ENCODE measurements at places on chromosomes 11 and 22.

GRCh38 chr11:65887723-65888162, 528 bp downstream of the FIBP start:
- no peak for DNase-seq

DNA sequence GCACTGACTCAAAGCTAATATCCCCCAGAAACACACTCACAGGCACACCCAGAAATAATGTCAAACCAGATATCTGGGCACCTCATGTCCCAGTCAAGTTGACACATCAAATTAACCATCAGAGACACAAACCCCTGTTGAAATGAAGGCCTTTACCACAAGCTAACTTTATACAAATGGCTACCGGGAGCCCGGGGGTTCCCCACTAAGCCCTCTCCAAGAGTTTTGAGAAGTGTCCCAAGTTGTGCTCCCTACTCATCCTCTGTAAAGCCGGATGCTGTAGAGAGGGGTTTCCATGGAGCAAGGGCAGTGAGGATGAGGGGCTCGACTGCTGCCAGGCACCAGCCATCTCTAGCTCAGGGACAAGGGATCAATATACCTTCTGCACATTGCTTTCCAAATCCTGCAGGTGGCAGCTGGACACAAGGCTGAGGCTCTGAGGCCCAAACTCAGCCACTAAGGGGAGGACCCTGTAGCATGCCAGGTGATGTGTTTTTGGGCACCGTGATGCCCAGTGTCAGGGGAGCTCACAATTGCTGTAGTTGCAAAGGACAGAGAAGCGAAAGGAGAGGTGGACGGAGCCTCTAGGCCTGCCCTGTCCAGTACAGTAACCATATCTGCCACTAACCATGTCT, 145.7 kb downstream of the TTC17 start:
- DNase-seq: no peak

DNA sequence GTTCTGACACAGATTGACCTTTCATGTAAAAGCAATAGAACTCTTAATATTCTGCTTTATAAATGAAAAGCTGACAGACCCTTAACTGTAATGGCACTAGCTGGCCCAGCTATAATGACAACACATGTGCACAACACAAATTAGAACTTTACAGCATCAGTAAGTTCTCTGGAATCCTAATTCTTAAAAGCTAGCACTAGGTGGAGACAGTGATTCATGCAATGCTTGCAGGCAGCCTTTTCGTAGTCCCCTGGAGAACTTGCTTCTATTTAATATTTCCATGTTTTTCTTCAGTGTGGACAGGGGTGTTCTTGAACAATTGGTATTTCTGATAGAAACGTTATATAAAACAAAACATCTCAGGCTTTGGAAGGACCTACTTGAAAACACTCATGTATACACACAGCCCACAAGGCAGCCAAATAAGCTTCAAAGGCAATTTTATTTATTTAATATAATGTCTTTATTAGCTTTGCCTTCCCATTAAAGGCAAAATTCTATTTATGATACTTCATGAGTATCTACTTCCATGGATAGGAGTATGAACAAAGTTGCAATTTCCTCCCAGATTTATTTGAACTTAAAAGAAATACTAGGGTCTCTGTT, 374.3 kb upstream of the MPPED2 start:
- DNase-seq: no peak

DNA sequence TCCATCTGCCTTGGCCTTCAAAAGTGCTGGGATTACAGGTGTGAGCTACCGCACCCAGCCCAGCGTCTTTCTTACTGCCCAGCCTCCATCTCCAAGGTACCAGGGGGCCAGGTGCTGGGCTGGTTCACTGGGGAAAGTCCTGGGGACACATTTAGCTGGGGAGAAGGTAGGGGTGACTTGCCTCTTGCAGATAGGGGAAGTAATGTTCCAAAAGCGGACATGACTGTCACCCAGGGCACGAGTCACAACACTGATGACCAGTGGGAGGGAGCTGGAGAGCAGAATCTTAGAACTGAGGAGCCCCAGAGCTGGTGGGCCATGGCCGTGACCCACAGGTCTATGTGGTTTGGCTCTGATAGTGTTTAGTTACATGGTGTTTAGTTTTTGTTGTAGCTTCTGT, 2.4 kb upstream of the SLC15A3 start:
- no peak for DNase-seq

- no peak for DNase-seq
These were observed 911 bp downstream of the PANX2 start for GRCh38 chr22:50171319-50171964.

DNA sequence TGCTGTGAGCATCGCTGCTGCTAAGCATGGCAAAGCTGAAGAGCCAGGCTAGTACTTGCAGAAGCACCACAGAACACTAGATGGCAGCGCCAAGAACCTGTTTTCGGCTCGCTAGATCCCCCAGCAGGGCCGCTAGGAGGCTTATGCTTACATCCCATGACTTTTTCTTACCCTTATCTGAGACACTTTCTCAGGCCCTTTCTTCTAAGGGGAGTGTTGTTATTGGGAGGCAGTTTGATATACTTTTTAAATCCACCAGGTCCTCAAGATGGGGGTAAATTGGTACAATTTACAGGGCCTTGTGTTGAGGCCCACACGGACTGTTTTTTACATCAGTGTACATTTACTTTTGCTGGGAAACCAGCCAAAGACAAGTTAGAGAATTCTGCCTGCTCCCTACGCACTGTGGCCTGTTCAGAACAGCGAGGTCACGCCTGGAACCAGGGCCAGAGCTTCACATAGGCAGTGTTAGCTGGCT, 4.0 kb downstream of the TRIM6 start:
- no peak for DNase-seq

- DNase-seq: no peak
These were observed 26.4 kb downstream of the MMP13 start for GRCh38 chr11:102929166-102929565.

- DNase-seq: no peak
These were observed 3.7 kb downstream of the TPBGL start for GRCh38 chr11:75244052-75244814.

DNA sequence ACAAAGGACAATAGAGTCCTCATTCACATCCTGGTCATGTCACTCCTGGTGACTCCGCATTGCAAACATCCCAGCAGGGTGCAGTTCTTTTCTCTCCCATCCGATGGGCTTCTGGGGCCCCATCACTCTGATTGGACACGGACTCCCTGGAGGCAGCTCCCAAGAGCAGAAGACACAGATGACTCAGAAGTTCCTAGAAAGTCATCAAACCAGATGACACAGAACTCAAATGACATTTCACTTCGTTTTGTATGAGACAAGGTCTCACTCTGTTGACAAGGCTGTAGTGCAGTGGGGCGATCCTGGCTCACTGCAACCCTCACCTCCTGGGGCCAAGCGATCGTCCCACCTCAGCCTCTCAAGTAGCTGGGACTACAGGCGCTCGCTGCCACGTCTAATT, 33.2 kb downstream of the ZNF195 start:
- no peak for DNase-seq

DNA sequence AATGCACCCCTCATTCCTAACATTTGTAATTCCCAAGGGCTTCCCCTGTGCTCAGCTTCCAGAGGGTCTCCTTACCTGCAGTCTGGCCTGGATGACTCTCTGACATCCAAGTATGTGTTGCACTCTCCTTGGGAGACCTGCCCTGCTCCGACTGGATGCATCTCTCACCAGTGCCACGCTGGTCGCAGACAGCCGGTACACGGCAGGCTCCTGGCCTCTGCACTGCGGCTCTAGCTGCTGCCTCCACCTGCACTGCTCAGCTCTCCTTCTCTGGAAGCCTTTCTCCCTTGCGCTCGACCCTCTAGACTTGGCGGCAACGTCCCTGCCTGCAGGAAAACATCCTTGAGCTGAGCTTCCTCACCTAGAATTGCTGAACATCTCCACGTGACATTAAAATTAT, 685.9 kb downstream of the BRD1 start:
- no peak for DNase-seq

DNA sequence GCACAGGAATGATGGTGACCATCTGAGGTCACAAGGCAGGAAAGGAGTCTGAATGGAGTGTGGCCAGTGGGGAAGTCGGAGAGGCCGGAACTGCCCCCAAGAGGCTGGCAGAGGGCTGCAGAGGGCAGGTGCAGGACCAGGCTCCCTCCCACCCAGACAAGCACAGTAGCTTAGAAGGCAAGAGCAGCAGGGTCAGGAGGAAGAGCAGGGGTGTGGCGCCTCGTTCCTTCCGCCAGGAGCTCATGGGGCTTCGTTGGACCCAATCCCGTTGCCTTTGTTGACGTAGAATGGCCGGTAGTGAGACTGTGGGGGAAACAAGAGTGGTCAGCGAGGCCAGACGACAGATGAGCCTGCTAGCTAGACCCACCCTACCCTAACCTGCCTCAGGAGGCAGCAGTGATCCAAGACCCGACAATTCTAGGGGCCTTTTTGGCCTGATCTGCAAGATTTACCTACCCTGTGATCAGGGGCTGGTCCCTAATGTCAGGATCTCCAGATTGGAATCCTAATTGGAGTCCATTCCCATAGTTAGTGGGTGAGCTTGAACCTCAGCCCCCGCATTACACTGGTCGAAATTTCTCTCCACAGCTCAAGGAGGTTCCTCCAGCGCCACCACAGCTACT, 25.6 kb downstream of the TRIM29 start:
- DNase-seq: no peak

GRCh38 chr11:123228496-123229163, 33.6 kb upstream of the CLMP start:
- DNase-seq: no peak

GRCh38 chr11:132643239-132643638, 889.1 kb downstream of the OPCML start:
- DNase-seq: no peak

- DNase-seq: no peak
These were observed 45.3 kb downstream of the USP35 start for GRCh38 chr11:78234006-78234405.

DNA sequence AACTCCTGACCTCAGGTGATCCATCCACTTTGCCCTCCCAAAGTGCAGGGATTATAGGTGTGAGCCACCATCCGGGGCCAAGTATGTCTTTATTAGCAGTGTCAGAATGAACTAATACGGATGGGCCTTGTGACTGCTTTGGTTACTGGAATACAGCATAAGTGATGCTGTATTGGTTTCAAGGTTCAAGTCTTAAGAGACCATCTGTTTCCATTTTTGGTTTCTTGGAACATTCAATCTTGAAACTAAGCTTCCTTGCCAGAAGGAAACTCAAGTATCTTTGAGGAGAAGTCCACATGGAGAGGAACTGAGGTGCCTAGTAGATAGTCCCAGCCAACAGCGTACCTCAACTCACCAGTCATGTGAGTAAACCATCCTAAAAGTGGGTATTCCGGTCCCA, 58.8 kb downstream of the APOL3 start:
- DNase-seq: no peak

DNA sequence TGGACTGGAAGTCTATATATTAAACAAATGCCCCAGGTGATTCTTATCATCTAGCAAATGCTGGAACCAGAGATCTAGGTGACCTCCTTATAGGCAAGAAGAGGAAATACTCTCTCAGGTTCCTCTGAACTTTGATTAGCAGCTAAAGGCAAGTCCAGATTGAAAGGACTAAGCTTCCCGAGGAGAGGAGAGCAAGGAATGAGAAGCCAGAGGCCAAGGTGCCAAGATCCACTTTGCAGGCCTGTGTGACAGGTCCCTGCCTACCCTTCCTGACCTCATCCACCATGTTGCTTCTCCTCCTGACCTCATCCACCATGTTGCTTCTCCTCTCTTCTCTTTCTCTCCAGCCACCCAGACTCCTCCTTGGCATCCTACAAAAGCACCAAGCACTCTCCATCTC, 173.2 kb downstream of the LARGE1 start:
- DNase-seq: no peak

GRCh38 chr11:106159836-106160235, 82.4 kb downstream of the AASDHPPT start:
- no peak for DNase-seq

DNA sequence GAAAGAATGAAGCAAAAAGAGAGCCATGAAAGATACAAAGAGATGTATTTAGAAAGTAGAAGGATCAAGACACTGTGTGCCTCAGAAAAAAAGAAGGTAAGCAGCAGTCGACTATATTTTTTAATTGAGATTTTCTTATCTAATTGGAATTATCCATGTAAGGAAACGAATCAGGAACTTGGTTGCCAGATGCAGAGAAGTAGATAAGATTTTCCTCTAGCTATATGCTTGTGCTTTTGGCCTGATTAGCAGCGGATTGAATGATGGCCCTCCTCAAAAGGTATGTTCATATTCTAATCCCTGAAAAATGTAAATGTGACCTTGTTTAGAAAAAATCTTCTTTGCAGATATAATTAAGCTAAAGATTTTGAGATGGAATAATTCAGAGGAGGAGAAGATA, 43.9 kb upstream of the CARD18 start:
- DNase-seq: no peak
